NCI-H2171 treated with DMSO at 0.1 percent for 48 hours (cell line): ENCODE measurements at places on chromosomes 12 and 14.
A peak's percentile ranks its signal among the peaks of the same experiment; 100 is the strongest.

- DNase-seq, result no peak
These were observed 81.3 kb downstream of the RALGAPA1 start for GRCh38 chr14:35727764-35728163.

DNA sequence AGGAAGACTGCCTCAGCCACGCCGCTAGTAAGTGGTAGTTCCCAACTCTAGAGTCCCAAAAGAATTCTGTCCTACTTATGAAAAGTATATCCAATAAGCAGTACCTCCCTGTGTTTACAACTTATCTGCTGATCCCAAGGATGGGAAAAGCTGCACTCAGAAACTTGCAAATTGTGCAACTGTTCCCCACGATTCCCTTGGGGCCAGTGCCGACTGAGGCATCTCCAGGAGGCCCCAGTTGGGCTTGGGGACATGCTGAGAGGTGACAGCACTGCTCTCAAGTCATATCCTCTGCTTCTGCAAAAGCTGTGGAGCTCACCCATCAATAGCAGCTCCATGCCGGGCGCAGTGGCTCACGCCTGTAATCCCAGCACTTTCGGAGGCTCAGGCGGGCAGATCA lies 23.7 kb downstream of the SPRING1 start:
- no peak for DNase-seq

GRCh38 chr14:95503365-95504134 lies 12.9 kb downstream of the SYNE3 start:
- DNase-seq, result no peak

DNA sequence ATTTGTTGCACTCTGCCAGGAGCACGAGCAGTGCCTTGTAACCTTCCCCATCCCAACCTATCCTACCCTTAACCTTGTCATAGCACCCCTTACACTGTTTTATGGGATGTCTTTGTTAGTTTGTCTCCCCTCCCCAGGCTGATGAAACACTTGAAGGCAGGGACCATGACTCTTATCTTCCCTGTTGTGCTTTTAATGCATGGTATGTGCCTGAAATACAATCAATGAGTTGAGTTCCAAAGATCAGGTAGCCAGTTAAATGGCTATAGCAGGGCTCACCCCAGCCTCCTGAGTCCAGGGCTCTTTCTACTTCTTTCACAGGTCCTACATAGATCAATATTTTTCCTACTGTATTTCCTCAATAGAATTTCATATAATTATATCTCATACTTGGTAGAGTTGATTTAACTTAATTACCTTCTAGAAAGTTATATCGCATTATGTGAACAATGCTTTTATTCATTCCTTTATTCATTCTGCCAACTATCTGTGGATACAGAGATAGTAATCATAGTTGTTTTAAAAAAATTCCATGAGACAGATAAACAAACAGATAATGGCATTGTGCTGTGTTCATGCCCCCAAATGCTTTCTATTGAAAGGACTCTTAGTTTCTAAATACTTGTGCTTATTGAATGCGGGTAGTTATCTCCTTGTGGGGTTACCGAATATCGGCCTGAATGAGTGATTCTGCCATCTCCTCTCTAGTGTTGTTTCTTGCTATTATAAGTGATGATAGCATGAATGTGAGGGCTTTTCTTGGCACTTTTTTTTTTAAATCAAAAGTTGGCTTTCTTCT lies 347.4 kb downstream of the NPAS3 start:
- DNase-seq, result no peak

DNA sequence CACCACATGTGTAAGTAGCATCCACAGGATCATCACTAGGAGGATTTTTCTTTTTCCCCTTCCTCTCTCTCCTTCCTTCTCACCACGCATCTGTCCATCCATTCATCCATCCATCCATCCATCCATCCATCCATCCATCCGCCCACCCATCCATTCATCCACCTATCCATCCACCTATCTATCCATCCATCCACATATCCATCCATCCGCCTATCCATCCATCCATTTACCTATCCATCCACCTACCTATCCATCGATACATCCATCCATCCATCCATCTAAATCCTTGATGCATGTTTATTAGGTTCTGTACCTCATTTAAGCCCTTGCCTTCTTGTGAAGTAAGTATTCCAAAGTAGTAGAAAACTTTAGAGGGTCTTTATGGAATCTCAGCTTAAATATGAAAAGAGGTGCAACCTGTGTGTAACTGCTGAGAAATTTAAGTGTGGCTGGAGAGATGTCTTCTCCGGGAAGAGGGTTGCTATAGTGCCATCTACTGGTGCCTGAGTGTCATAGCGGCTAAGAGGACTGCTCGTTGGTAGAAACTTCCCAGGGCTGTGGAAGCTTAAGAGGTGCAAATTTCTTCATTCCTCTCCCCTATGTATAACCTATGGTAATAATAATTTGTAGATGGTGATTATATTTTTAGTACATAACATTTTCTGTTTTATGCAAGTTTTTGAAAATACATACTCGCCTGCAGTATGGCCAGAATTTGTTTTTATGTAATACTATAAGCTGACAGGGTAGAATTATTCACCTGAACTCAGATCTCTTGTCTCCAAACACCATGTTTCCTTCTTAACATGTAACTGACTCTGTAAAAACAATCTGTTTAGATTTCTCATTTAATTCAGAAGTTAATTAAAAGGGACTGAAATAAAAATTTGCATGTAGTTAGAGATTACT lies 46.0 kb downstream of the MYO1H start:
- DNase-seq, result peak; percentile 78

DNA sequence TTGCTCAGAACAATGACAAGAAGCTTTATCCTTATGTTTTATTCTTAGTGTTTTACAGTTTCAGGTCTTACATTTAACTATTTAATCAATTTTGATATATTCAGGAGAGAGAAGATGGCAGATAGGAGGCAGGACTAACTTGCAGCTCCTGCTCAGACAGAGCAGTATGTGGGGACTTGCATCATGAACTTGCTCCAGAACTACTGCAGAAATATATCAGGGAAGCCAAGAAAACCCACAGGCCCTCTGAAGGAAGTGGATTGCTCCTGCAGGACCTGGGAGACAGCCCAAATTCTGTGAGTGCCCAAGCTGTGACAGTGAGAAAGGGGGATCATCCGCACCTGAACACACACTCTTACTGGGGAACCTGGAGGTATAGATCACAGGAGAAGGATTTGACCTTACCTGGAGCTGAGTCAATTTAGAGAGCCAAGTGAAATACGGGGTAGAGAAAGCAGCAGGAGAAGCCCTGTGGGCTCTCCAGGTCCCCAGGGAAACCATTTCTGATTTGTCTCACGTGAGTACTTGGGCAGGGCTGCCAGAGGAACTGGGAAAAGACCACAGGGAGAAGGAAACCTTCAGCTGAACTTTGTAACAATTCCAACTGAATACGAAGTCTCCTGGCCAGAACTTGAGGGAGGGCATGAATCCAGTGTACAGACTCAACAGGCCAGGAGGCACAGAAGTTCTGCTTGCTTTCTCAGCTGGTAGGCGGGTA lies 28.9 kb upstream of the TSPAN8 start:
- DNase-seq, result no peak

GRCh38 chr12:46959502-46959901 lies 119.9 kb upstream of the PCED1B start:
- no peak for DNase-seq

DNA sequence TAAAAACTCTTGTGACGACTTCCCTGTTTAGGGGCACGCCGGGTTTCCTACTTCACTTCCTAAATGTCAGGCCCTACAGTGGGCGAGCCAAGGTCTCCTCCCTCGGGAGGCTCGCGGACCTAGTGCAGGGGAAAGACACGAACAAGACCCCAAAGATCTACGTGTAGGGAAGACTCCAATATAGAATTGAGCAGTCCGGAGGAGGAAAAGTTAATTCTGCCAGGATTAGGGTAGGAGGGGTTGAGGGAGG lies 564 bp downstream of the ATXN3 start:
- peak; percentile 63 for DNase-seq

- DNase-seq, result peak; percentile 40
These were observed 37.6 kb upstream of the SMOC1 start for GRCh38 chr14:69841656-69842055.

- DNase-seq, result no peak
These were observed 4.7 kb downstream of the PLEKHG6 start for GRCh38 chr12:6315184-6315583.

DNA sequence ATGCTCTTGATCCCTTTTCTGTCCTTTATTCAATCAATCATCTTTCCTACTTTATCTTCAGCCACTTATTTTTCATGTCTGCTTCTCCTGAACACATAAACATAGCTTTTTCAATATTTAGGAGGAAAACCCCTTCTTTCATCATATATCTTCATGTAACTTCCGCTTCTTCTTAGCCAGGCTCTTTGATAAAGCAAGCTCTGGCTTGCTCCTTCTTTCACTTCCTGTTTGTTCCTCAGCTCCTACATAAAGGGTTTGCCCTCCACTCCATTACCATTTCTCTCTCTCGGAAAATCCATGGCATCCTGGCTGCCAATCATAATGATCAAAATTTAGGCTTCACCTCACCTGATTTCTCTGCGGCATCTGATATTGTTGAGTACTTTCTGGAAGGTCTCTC lies 33.7 kb upstream of the HELB start:
- no peak for DNase-seq

- DNase-seq, result no peak
These were observed 478.2 kb downstream of the DIO2 start for GRCh38 chr14:79732911-79733655.

DNA sequence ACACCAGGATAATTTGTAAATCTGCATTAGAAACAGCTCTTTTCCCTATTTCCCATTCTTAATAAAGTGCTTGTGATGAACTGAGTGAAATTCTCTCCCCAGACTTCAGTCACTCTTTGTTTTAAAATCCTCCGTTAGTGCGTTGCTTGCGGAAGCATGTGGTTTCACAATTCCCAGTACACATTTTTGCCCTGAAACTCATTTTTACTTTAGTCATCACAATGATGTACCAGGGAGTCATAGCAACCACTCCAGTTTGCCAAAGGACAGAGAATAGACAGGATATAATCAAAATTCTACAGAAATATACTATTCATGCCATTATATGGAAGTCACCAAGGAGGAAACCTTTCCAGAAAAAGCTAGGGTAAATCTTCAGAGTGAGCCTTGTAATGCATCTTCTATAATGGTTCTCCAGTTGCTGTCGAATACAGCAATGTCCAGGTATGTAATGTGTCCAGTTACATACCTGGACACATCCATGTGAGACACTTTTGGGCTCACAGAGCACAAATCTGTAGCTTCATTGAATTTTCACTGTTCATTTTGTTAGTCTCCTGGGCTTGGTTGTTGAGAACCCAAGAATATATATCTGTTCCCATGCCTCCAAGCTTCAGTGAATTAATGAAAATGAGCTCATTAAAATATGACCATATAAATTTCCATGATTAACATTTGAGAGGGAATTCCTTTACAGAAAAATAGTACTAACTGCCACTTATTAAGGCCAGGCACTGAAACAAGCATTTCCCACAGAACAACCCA lies 57.8 kb downstream of the GPR135 start:
- DNase-seq, result no peak

DNA sequence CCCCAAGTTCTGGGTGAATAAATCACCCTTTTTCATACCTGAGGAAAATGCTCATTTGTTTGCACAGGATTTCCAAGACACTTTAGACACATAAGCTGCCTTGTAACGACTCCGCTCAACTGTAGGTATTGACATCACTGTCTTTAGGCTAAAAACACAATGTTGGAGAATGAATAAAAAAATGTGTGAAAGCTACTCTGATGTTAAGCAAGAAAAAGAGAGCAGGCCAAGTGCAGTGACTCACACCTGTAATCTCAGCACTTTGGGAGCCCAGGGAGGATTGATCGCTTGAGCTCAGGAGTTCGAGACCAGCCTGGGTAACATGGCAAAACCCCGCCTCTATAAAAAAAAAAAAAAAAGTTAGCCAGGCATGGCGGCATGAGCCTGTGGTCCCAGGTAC lies 11.1 kb upstream of the CIPC start:
- no peak for DNase-seq

DNA sequence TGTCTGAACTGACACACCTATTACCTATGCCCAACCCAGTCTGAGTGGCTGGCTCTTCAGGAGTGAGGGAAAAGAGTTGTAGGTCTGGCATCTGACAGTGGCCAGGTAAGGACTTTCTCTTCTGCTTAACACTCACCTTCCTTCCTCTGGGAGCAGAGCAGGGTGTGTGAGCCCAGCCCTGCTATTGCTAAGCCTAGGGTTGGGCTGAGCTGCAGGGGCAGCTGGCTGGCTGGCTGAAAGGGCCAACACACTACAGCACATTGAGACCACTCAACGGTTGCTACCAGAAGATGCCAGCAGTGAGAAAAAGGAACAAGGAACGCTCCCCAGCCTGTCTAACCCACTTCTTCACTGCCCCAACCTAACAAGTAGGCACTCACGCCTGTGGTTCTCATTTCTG lies 201.2 kb downstream of the DPF3 start:
- DNase-seq, result no peak

DNA sequence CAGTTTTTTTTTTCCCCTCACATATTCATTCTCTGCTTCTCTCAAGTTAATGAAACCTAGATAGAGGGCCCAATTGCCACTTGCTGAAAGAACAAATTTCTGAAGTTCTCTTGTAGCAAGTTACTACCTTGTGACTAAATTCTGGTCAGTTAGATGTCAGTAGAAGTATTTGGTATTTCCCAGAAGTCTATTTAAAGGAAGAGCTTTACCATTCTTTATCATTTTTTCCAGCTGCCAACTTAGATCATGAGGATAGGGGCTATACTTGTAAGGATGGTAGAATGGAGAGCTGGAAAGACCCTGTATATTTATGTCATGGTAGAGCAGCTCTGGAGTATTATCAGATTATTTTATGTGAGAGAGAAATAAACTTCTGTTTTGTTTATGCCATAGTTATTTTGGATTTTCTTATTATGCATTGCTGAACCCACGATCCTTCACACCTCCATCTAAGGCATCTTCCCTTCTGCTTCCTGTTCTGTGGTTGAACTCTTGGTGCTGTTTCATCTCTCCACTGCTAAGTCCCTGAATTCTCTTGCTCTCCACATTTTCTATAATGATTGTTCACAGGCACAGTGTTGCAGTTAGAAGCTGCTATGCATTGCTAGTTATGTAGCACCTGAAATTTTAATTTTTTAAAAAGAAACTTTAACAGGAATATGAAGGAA lies 25.9 kb downstream of the FUT8 start:
- no peak for DNase-seq

DNA sequence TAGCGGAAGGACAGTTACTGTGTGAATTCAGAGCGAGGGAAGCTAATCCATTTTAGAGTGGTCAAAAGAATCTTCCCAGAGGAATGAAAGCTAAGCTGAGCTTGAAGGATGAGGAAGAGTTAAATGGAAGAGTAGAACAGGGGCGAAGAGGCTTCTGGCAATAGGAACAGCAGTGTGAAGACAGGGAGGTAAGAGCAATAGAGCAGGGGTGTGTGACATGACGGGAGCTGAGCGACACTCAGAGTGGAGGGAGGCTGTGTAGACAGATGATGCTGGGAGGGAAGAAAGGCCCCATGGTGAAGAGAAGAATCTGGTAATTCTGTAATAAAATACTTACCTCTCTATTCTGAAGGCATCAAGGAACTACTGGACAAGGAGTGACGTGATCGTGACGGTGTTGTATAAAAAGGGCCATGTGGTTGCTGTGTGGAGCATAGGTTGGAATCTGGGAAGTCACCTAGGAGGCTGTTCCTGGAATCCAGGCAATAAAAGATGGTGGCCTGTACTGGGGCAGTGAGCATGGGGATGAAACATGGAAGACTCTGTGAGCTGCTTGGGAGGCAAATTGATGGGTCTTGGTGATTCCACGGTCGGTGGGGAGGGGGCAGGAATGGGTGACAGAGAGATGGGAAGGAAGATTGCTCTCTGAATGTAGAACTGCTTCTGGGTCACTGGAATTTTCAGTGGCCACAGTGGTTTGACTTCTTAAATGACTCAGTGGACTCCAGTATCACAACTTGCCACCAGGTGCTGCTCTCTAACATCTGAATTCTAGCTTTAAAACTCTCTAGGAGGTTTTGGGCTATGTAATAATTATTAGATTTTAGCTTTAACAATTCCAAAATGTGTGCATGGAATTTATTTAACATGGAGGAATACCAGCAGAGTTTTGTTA lies 164.1 kb downstream of the ATP23 start:
- DNase-seq, result no peak
